ENCODE measurements at places on chromosomes 13 and 19.

DNA sequence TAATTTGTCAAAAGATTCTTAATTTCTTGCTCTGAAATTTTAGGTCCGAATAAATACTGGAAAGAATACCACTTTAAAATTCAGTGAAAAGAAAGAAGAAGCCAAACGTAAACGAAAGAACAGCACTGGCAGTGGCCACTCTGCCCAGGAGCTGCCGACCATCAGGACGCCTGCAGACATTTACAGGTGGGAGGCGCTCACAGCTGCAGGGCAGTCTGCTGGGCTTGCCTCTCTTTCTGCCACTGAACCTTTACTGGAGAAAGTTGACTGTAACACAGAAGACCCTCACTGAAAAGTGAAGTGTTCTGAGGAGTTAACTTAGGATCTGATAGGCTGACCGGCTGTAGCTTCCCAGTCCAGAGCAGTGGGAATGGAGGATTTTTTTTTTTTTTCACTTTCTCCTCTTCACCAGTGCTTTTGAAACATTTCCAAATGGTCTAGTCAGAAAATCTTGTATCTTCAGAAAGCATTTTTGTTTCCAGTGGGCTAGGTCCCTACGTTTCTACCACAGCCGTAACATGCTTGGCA is 69.1 kb downstream of the URI1 start:
- no peak for DNase-seq

- no peak for DNase-seq
Measured at GRCh38 chr13:107097916-107098315, 530.0 kb upstream of the ARGLU1 start.

GRCh38 chr13:93549326-93550005 is 322.9 kb downstream of the GPC6 start:
- no peak for DNase-seq

DNA sequence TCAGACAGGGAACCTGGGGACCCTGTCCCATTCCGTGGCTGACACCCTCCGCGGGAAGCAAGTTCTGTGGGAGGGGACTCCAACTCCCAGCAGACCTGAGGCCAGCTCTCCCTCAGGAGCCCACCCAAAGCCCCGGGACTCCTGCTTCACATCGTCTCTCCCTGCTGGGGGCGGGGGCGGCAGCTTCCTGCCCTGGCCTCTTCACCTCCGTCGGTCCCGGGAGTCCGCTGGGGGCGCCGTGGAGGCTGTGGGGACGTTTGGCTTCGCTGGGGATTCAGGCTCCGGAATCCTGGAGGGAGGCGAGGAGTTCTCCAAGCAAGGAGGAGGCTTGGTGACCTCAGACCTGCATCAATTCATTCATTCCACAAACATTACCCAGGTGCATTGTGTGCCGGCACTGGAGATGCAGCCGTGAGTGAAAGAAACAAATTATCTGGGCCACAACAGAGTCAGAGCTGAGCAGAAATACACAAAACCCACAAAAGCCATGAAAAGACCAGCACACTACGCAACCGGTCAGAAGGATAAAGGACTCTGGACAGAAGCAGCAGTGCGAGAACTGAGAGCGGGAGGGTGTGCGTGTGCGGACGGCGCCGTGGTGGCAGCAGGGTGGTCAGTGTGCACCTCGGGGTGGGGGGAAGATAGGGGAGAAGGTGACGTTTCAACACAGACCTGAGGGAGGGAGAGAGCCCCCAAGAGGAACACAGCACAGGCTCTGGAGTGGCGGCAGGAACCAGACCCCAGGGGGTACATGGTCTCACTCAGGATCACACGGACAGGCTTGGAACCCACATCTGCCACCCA is 19.0 kb downstream of the EPS8L1 start:
- no peak for DNase-seq

- no peak for DNase-seq
Measured at GRCh38 chr19:33114312-33114711, 17.6 kb upstream of the WDR88 start.

Data from activated CD8-positive, alpha-beta T cell treated with anti-CD3 and anti-CD28 coated beads for 36 hours (primary cell).